ENCODE measurements at places on chromosomes 7 and 10.

GRCh38 chr7:96675548-96675947, 34.1 kb downstream of the SEM1 start:
- DNase-seq: no peak

DNA sequence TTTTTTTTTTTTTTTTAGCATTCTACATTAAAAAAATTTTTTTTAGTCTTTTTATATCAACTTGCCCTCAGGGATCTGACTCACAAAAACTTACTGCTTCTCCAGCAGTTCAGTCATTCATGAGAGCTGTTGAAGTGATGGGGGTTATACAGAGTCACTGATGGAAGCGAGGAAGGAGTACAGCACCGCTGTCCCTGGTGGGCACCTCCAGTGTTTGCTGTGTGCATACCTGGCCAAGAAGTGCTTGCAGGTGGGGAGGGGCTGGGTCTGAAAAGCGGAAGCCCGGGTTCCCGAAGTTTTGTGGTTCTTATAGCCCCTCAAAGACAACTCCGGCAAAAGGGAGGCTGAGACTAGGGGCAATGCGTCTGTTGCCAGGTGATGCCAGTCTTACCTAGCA, 46.2 kb downstream of the MINDY4 start:
- no peak for DNase-seq

GRCh38 chr7:158328376-158329013, 259.1 kb downstream of the PTPRN2 start:
- no peak for DNase-seq

DNA sequence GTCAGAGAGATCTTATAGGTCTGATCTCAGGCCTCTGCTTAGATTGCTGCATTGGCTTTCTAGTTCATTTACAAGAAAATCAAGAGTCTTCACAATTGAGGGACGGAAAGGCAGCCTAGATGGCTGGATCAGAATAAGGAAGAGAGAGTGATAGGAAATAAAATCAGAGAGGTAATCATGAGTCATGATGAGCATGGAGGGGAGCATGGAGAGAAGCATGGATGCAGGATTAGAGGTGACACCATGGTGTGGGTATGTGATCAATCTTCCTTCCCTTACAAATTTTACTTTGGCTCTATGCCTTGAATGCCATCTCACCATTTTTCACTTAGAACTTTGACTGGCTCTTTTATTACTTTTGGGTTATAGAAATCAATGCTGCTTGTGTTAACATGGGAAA, 1.4 kb downstream of the BCCIP start:
- no peak for DNase-seq

DNA sequence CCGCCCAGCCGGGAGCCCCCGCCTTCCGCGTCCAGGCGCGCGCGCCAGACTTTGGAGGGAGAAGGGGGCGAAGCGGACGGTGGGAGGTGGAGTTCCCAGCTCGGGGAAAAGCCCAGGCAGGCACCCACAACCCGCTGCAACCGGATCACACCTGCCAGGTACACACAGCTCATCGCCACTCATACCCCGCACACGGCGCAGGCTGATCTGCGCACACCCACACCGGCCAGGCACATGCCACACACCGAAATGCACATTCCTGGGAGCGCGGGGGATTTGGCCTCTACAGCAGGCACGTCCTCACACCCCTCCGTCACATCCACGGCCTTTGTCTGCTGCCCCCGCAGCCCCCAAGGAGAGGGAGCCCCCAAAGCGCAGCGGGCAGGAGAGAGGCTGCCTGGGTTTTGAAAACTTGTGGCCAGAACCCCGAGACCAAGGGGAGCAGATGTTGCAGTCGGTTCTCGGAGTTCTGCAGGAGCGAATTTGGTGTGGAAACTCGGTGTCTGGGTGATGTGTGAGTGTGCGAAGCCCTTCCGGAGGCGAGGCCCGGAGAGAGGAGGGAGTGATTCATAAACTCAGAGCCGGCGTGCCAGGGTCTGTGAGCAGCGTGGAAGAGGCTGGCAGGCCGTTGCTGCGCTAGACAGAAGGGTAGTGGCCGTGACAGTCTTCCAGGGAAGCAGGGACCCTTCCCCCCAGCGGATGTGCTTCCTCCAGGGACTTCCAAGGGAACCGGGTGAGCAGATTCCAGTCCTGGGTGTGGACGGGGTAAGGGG, 734 bp downstream of the CHST3 start:
- no peak for DNase-seq

DNA sequence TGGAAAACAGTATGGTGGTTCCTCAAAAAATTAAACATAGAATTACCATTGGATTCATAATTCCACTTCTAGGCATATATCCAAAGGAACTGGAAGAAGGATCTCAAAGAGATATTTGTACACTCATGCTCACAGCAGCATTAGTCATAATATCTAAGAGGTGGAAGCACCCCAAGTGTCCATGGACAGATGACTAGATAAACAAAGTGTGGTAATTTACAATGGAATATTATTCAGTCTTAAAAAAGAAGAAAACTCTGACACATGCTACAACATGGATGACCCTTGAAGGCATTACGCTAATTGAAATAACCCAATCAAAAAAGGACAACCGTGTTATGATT, 594.2 kb downstream of the KCNMA1 start:
- DNase-seq: no peak

DNA sequence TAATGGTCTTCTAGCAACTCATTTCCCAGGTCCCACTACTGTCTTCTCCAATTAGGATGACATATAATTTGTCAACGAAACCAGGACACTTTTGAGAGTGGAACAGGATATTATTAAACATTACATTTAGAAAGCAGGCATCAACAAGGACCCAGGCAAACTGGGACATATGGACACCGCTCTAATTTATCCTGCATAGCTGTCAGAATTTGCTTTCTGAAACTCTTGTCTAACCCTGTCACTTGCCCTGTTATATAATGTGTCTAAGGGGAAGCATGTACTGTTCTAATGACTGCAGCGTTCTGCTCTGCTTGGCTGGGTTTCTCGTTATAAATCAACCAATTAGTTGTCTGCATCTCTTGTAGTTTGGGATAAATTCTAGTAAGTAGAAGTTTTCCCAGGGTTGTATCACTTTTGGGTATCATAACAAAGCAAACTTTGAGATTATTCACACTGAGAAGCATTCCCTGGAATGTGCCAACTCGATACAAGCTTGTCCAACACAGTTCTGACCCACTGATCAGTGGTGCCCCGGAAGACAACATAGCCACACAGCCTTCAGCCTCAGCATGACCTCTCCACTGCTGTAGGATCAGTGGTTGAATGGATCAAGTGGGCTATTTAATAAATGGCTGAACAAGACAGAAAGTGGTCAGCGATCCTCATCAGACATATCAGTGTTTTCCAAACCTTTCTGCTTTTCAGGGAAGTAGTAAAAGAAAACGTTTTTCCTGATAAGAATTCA, 228.1 kb downstream of the KIF20B start:
- no peak for DNase-seq

GRCh38 chr10:92385831-92386230, 94.9 kb downstream of the MARCHF5 start:
- DNase-seq: no peak

Data from SIG-M5 (cell line).